ENCODE measurements at places on chromosomes 16 and 17.
A peak's percentile ranks its signal among the peaks of the same experiment; 100 is the strongest.

- DNase-seq: no peak
Measured at GRCh38 chr17:10034719-10035475, 129.8 kb upstream of the RCVRN start.

GRCh38 chr16:1713933-1714332 is 7.9 kb downstream of the MAPK8IP3 start:
- DNase-seq: no peak

DNA sequence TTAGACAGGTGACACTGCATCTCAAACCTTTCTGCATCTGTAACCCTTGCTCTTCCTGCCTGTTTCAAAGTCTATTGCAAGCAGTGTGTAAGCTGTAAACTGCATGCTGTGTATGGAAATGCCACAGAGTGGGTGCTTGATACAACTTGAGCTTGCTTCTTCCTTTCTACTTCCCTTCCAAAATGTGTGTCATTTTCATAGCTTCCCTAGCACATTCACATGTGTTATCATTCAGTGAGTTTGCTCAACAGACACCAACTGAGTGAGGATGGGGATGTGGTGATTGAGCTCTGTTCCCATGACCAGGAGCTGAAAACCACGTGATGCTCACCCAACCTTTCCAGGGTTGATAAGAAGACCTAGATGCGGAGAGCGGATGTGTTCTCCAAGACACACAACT is 111.1 kb downstream of the VAT1L start:
- DNase-seq: no peak

GRCh38 chr16:81036751-81037350 is 1.2 kb downstream of the ATMIN start:
- DNase-seq: peak; percentile 11

DNA sequence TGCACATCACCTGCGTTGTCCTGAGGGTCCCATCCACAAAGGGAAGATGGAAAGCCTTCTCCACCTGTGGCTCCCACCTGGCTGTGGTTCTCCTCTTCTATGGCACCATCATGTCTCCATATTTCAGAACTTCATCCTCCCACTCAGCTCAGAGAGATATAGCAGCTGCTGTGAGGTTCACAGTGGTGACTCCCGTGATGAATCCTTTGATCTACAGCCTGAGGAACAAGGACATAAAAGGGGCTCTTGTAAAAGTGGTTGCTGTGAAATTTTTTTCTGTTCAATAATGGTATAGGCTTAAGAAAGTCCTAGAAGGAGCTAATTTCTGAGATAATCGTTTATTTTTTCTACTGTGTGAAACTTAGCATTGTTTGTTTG is 18.7 kb downstream of the ZNF200 start:
- DNase-seq: no peak

GRCh38 chr16:10806698-10807097 is 11.9 kb downstream of the TVP23A start:
- DNase-seq: no peak

DNA sequence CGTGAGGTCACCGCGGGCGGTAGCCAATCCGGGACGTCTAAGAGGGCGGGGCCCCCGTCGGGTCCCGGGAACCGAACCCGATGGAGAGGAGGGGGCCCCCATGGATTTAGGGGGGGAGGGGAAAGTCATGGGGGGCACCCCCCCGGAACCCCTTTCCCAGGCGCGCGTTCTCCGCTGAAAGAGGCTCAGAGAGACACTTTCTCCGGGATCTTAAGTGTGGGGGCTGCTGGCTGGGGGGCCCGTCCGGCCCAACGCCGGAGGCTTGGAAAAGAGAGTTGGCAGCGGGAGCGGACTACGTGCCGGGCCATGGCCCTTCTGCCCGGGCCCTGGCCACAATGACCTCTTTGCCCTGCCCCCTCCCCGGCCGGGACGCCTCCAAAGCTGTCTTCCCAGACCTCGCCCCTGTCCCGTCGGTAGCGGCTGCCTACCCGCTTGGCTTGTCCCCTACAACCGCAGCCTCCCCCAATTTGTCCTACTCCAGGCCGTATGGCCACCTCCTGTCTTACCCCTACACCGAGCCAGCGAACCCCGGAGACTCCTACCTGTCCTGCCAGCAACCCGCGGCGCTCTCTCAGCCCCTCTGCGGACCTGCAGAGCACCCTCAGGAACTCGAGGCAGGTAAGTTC is at the start of gene DLX4:
Gene DLX4 (plus strand): TSS at position 57 of the 626 bp plus-strand sequence. CDS start 279 bp downstream, at position 336.
- DNase-seq: no peak

DNA sequence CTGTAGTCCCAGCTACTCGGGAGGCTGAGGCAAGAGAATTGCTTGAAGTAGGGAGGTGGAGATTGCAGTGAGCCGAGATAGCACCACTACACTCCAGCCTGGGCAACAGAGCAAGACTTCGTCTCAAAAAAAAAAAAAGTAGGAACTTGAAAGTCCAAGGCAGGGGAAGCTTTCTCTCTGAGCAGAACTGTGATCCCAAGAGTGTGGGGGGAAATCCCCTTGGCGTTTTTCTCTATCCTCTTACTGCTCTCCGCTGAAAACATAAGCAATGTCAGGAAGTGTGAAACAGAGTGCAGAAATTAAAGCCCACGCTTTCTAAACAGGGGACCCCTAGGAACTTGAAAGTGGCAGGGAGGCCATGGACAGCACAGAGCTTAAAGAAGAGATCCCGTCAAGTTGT is 9.8 kb upstream of the CMTM3 start:
- no peak for DNase-seq

DNA sequence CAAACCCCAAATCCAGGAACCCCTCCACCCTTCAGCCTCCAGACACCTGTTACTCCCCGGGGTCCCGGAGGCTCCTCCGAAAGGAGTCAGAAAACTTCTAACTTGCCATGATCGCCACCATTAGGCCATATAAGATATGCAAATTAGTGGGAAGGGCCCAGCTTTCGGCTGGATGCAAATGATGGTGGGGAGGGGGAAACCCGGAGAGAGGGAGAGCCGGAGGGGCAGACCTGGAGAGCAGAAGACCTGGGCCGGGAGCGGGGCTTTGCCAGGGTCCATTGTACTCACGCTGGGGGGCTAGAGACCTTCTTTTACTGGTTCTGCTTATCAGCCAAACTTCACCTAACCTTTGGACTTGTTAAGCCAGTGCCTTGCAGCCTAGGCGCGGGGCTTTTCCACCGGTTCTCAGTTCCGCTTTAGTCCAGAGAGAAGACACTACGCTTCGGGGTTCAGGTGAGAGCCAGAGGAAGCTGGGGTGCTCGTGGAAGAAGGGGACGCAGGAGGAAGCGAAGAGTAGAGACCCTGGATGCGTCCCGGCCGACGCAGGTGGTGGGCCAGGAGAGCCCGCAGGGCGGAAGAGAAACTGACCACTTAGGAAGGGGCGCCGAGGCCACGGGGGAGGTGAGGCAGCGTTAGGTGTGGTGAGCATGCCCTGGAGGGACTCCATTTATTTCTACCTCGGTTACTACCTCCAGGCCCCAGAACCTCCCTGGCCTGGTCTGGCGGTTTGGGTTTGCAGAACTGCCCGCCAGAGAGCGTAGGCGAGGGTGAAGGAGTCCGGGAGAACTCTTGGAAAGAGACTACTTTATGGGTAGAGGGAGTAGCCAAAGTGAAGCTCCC is at the start of gene HNF1B:
Gene HNF1B (minus strand): TSS at position 99 of the 840 bp plus-strand sequence. CDS start 175 bp downstream, outside the sequence.
- no peak for DNase-seq

DNA sequence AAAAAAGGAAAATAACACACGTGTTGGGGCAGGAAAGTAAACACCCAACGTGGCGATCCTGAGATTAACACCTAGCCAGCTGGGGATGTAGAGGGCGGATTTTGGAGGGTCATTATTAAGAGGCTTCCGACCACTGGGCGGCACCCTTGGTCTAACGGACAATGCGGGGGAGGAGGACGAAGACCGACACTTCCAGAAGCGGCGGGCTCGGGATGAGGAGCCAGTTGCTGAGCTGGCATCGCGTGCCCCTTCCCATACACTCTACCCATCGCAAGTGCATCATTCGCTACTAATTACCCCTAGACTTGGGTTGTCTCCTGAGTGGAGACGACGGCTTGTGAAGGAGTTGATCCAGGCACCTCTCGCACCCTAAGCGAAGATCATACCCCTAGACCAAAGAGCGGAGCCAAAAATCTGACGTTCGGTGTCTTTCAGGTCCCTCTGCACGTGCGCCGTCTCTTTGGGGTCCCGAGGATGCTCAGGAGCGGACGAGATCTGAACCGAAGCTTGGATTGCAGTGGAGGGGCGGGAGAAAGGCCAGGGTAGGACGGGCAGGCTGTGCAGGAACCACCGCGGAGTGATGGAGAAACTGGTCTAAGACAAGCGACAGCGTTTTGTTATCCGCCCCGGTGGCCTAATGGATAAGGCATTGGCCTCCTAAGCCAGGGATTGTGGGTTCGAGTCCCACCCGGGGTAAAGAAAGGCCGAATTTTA is 17.6 kb downstream of the ZNF213 start:
- DNase-seq: peak; percentile 92

DNA sequence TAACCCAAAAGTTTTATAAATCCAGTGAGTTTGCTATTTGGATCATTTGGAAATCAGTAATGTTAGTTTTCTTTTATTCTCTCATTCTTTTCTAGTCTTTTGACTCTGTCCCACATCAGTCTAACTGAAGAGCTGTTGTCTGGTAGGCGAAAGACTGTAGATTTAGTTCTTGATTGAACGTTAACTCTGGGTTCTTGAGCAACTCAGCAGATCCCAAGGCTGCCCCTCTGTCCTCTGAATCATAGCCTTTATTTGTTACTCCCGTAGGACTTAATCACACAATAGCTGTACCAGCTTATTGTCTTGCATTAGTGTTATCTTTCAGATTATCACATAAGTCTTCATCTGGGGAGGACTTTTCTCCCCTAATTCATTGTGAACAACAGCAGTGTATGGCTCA is 119.3 kb upstream of the TOM1L1 start:
- no peak for DNase-seq

DNA sequence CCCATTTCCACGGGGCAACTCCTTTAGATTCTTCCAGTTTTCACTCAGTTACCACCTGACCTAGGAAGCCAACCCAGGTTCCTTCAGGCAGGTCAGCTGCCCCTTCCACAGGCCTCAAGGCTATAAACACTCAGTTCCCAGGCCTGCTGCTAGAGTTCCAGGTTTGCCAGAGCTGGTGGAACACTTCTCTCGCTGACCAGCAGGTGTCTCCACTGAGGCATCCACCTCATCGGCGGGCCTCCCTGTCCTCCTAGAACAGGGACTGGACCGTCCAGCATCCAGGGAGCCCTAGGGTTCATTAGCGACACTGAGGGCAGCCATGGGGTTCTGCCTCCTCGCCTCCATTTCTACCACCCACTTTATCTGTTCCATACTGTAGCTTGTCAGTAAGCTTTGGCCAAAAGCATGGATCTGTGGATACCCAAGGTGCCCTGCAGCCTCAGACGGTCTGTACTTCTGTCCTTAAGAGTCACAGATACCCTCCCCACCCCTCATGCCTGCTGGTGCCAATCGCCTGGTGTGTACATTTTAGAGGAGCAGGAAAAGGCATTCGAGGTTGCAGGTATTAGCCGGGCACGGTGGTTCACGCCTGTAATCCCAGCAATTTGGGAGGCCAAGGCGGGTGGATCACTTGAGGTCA is 29.0 kb downstream of the PIMREG start:
- DNase-seq: peak; percentile 83

DNA sequence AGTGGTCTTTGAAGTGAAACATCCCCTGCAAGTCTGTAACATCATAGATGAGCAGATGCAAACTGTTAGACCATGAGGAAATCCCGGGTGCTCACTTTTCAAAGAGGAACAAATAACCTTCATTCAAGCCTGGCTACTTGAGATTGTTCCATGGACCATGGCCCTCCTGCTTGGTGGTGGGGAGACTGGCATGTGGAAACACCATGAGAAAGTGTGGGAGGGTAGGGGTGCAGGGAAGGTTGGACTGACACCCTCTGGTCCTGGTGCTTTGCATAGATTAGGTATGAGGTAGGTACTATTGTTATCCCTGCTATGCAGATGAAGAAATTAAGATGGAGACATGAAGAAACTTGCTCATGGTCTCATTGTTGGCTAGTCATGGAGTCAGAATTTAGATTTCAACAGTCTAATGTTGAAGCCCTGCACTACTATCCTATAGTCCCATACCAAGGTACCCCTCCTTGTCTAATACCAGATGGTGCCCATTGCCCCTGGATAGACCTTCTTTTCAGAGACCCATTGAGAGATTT is 59.0 kb downstream of the SPACA3 start:
- DNase-seq: no peak

DNA sequence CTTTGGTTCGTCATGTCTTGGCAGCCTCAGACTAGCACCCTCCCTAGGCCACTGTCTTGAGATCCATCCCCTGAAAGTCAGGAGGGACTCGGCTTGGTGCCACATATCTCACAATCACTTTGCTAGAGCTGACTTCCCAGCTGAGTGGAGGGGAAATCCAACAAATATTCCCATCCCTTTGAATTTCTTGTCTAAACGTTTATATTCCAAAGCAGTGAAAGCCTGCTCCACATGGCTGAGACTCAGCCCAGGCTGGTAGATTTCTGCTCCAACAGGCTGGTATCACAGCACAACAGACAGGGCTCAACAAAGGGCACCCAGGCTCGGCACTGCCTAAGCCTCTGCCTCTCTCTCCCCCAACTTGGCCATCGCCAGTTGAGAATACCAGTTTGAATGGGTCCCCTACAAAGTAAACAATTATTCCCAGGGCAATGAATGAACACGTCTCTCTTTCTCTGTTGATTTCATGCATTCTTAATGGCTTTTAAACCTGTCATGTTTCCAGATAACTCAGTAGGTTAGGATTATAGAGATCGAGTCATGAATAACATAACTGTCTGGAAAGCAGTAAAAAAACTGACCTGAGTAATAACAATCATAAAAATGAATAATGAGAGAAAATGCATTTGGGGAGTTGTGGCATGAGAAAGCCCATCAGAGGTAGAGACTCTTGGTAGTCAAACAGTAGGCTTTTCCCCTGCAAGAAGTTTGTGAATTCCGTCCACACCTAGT is 1.0 kb downstream of the KRT13 start:
- no peak for DNase-seq

GRCh38 chr17:75590849-75591721 is 3.5 kb downstream of the MYO15B start:
- DNase-seq: no peak

DNA sequence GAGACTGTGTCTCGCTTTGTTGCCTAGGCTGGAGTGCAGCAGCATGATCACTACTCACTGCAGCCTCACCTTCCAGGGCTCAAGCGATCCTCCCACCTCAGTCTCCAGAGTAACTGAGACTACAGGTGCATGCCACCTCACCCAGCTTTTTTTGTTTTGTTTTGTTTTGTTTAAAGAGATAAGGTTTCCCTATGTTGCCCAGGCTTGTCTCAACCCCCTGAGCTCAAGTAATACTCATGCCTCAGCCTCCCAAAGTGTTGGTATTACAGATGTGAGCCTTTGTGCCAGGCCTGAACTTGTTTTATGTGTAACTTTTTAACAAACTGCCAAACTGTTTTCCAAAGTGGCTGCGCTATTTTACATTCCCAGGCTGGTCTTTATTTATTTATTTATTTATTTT is 41.8 kb upstream of the NUDT7 start:
- DNase-seq: no peak

GRCh38 chr16:1381612-1382406 is 30.1 kb downstream of the GNPTG start:
- DNase-seq: no peak

- no peak for DNase-seq
Measured at GRCh38 chr17:59439262-59439661, 107.8 kb downstream of the YPEL2 start.

Data from muscle of back (tissue), 13 donors.